NCI-H1048 (cell line): ENCODE measurements at places on chromosomes 4 and X.

GRCh38 chr4:145034727-145035211 lies 63.2 kb downstream of the ANAPC10 start:
- DNase-seq, result no peak

DNA sequence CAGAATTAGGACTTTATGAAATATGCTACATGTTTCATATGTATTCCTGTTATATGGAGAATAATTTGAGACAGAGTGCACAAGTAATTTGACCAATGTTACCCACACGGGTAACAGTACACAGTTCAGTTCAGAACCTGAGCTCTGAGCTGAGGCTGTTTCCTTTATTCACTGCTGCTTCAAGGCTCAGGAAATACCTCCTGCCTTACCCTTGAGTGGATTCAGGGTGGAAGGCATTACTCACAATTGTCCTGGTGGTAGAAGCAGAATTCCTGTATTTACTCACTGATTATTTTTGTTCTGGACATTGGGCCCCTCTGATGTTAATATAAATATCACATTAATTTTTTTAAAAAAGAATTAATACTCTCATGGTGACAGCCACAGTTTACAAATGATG lies 73.5 kb upstream of the CAMK2D start:
- no peak for DNase-seq

DNA sequence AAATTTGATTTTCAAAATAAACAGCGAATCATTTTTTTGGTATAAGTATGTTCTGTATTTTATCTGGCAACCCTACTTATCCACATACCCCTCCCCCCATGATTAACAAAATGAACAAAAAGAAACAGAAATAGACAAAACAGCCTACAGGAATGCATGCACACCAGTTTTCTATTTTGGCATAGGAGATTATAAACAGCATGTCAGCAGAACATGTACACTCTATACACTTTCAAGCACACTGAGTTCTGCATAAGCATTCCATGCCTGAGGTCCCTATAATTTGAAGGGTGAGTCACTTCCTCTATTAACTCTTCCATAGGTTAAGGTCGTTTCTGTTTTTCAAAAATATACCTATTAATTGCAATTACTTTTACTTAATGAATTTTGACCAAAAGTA lies 28.0 kb upstream of the ZNF280C start:
- no peak for DNase-seq

GRCh38 chrX:27953171-27953570 lies 28.1 kb downstream of the DCAF8L1 start:
- DNase-seq, result no peak

DNA sequence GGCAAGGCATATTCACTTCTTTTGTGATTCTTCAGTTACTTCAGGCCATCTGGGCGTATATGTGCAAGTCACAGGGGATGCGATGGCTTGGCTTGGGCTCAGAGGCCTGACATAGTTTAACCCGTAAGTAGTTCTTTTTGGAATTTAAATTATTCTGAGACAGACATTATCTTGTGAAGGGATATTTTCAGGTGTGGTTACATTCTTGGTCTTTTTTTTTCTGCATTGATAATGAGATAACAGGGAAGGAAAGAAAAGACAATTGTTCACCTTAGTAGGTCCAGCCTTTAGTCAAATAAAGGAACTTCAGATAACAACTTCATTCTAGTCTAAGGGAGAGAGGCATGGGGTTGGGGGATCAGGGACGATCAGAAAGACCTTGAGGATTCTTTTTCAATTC lies 74.8 kb downstream of the TEX13C start:
- DNase-seq, result no peak

GRCh38 chr4:17097362-17097761 lies 198.9 kb upstream of the LDB2 start:
- DNase-seq, result no peak

- no peak for DNase-seq
Observed at GRCh38 chr4:170134821-170135220, 45.1 kb upstream of the AADAT start.

DNA sequence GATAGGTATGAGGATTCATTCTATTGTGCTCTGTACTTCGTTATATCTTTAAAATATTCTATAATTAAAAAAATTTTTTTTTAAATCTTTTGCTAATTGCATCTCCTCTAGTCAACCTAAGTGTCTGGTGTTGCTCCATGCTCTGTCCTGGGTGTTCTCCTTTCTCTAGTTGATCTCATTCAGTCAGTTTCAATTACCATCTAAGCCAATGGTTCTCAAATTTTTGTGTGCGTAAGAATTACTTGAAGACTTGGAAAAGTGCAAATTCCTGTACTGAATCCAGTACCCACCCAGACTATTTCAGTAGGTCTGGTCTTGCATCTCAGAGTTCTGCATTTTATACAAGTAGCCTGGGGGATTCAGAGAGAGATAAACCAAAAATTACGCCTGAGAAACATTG lies 6.7 kb downstream of the TMPRSS11D start:
- DNase-seq, result no peak

- no peak for DNase-seq
Observed at GRCh38 chrX:1686642-1687041, 71.8 kb downstream of the ASMT start.

GRCh38 chr4:46250997-46251396 lies 127.1 kb upstream of the GABRG1 start:
- DNase-seq, result no peak

DNA sequence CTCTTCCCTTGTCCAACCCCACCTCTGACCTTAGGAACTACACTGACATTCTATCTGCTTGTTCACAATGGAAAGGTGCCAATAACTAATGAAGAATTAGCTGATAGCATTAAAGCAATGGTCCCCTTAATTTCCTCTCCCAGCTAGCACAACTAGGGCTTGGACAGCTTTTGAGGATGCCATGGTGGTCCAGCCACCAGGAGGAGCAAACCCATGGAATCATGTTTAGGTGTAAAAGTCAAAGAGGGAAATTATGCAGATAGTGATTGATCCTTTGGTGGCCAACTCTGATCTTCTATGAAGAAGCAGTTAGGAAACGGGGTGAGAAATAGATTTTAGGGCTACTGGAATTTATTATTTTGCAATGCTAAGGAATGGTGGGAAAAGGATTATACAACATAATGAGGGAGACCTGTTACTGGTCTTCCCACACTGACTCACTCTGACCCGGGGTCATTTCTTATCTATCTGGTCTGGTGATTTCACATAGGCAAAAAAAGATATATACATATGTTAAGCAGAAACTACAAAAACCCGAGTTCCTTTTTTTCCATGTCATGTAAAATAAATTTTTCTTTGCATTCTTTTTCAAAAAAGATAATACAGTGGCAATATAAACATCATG lies 45.8 kb upstream of the FBXW7 start:
- no peak for DNase-seq

DNA sequence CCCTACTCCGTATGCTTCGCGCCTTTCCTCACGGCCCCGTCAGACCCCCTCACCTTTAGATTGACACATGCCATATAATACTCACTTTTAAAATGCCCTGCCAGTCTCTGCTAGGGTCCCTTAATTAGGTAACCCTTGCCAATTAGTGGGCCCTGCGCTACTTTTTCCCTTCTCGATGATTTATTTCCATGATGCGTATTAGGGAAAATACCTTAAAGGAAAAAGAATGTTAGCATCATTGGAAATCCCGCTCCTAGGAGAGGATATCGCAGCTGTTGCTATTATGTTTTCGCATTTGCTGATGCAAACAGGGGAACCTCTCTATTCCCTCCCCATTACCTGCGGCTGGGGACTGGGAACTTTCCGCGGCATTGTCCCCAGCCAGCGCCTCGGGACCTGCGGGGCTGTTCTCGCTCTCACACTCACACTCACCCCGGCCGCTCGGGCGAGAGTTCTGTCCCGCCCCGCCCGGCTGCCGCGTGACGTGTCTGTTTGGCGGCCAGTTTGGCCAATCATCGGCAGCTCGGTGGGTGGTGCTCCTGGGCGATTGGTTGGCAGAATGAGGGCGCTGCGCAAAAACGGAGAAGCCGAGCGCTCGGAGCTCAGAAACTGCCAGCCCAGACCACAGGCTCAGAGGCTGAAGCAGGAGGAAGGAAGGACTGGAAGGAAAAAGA lies at the start of gene PCDH10:
Gene PCDH10 (plus strand): TSS at position 605 of the 674 bp plus-strand sequence. CDS start 847 bp downstream, outside the sequence.
- DNase-seq, result no peak

DNA sequence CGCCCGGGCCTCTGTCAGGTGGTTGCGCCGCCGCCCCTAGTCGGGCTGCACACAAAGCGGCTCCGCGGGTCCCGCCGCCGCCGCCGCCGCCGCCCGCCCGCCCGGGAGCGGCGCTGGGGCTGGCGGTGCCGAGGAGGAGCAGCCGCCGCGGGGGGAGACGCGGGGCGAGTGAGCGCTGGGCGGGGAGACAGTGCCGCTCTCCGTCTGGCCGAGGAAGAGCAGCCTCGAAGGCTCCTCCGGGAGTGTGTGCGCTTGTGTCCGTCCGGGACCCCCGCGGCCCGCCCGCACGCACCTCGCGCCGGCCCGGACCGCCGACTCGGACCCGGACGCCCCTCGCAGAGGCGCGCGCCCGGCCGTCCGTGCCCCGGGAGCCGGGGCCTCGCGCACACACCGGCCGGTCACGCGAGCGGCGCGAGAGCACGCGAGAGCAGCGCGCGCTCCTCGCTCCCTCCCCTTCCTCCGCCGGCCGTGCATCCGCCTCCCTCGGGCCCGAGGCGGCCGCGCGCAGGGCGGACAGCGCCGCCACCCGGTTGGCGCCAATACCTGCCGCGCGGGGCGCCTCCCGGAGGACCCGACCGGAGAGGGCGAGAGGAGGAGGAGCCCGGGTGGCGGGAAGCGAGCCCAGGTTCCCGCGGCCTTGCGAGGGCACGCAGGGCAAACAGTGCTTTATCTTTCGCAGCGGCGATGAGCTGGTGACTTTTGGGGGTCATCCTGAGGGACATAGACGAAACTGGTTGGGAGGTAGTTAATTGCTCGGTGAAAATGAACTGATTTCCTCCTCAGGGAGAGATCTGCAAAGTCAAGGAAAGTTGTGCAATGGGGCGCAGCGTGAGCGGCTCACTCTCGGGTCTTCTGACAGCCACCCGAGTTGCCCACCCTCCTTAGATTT lies at the start of gene PDS5A:
Gene PDS5A (minus strand): TSS at position 423 of the 889 bp plus-strand sequence. CDS start 1,334 bp downstream, outside the sequence.
- DNase-seq, result peak; percentile 82

- DNase-seq, result no peak
Observed at GRCh38 chrX:112874614-112875013, 34.0 kb upstream of the AMOT start.

DNA sequence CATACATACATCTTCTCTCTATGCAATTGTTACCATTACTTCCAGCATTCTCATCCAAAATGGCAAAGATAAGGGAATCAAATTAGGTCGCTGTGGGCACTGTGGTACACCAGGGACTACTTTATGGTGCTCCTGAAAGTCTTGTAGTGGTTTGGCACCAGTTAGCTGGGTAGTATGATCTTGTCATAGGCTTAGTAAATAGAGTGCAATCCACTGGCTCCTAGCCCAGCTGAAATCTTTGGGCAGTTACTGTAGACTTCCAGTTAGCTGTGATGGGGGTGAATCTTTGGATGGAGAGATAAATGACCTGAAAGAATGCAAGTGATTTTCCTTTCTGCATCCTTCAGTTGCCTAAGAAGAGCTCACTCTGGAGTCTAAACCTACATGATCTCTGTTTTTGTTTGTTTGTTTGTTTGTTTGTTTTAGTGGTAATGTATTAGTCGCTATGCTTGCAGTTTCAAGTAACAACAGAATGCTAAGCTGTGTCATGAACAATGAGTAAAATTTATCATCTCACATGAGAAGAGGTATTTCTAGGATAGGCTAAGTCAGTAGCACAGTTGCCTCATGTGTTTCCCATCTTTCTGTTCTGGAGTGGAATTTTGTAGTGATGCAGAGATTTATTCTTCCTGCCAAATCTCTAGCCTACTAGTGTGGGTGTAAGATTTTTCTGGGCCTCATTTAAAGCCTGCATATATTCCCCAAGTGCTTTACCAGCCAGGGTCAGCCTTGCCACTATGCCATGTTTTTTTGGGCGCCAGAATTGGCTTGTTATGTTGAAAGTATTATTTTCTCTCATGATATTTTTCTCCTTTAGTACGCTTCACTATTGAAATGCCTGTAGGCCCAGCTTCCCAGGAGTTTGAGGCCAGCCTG lies 24.2 kb downstream of the HERC3 start:
- no peak for DNase-seq

- DNase-seq, result no peak
Observed at GRCh38 chr4:139374251-139374650, 72.0 kb upstream of the NDUFC1 start.

DNA sequence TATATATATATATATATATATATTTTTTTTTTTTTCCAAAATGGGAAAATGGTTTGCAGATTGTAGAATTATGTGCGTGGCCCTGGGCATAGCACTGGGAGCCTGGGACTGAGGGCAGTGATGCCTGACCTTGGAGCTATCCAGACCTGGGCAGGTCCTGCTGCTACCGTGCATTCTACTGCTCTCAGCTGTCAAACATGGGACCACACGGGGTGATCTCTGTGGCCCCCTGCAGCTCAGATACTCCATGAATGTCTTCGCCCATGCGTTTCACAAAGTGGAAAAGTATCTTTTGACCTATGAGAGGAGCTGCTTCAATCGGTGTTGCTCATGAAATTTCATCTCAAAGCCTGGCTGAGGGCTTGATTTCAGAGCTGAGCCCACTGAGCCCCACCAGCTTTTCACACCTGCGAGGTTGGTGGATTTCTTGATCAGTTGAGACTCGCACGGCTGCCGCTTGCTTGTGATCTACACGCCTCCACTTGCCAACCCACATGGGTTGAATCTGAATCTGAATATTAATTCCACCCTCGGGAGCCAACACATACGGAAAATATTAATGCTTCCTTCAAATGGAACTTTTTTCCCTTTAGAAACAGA lies 35.7 kb downstream of the ING2 start:
- no peak for DNase-seq

GRCh38 chrX:112863850-112864249 lies 23.2 kb upstream of the AMOT start:
- no peak for DNase-seq

DNA sequence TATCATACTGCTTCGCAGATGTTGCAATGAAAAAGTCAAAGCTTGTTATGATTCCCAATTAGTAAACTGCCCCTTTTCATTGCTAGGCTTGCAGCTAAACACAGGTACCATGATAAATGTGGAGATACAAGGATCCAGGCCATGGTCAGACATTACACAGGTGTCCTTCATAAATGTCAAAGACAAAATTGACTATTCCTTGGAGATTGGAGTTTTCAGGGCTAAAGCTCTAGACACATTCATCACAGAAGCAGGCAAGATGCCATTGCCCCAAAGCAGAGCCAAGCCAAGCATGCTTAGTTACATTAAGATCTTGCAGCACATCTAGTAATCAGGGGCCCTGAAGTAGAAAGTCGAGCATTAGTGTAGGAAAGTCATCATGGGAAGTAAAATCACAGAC lies 111.3 kb upstream of the INTU start:
- DNase-seq, result no peak
